GM06990 (cell line): ENCODE measurements at places on chromosomes 16 and 17.

GRCh38 chr17:29563816-29564215 is 3.0 kb downstream of the ABHD15 start:
- DNase-seq: no peak

- DNase-seq: no peak
Observed at GRCh38 chr17:2957631-2958286, 105.6 kb downstream of the OR1D5 start.

GRCh38 chr17:37543637-37544052 is 54.0 kb downstream of the DUSP14 start:
- no peak for DNase-seq

DNA sequence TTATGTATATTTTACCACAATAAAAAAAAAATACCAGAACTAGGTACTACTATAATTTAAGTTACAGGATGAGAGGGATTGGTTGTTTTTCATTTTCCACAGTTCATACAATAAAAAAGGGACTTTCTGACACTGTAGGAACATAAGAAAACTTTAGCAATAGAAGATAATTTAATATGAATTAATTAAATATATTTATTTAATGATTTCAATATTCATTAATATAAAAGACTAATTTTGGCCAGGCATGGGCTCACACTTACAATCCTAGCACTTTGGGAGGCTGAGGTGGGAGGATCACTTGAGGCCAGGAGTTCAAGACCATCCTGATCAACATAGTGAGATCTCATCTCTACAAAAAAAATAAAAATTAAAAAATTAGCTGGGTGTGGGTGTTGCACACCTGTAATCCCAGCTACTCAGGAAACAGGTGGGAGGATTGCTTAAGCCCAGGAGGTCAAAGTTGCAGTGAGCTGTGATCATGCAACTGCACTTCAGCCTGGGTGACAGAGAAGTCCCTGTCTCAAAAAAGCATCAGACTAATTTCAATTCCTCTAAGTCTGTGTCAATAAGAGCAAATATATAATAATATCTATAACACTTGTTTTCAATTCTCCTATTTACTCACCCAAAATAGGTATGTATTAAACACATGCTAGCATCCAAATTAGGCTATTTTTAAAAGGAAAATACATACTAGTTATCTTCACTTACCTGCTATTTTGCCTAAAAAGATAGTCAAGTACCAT is 79.6 kb downstream of the BRIP1 start:
- peak; percentile 31 for DNase-seq

DNA sequence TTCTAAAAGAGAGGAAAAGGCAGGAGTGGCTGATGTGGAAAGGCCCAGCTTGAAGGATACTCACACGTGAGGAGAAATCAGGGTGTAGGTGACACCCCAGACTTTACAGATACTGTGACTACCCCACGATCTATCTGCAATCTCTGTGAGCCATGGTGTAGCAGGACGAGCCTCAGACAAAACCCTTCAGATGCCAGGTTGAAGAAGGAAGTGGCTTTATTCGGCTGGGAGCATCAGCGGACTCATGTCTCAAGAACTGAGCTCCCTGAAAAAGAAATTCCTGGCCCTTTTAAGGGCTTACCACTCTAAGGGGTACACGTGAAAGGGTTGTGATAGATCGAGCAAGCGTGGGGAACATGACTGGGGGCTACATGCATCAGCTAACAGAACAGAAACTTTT is 4.7 kb upstream of the SLC6A4 start:
- DNase-seq: no peak

DNA sequence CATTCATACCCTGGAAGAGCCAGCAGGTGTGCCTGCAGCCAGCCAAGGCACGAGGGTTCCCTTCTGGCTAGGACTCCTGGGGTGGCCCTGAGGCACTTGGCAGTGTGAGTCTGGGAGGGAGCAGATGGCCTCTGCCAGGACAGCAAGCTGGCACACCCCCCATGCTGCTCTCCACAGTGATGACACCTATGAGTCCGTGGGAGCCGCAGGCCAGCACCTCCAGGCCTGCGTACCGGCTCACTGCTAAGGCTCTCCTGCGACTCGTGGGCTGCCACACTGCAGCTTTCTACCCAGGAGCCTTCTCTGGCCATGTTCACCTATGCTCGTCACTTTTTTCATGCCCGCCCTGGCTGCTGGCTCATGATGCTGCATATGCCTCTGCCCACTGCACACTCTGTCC is 68.1 kb downstream of the NDEL1 start:
- DNase-seq: no peak

GRCh38 chr16:56351481-56351880 is 73.9 kb downstream of the AMFR start:
- no peak for DNase-seq

GRCh38 chr17:59027750-59028149 is 78.9 kb downstream of the TRIM37 start:
- no peak for DNase-seq

DNA sequence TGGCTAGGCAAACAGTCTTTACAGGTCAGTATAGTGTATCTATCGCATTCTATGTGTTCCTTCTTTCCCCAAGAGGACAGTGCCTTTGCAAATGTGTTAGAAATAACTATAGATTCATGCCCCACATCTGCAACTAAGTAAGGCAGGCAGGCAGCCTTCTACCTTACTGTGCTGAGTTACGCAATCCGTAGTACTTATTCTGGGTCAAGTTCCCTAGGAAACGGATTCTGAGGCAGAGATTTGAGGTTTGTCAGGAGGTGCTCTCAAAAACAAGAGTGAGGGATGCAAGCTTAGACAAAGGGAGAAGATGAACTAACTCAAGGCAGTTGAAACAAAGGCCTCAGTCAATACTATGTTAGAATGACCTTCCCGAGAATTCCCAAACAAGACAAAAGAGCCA is 12.7 kb upstream of the ANKFY1 start:
- no peak for DNase-seq

DNA sequence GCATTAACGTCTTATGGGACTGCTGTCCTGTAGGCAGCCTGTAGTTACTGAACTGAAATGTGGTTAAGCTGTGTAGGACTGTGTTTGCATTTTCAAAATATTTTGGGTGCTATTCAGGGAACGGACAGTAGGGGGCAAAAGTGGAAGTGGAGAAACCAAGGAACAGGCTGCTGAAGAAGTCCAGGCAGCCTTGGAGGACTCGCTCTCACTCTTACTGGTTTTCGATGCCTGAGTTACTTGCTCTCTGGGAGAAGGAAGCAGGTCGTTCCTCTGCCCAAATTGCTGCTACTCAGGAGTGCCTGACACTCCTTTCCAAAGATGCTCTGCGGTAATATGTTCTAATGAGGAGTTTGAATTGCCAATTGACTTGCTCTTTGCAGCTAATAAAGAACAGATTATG is 64.5 kb upstream of the RBFOX1 start:
- no peak for DNase-seq

DNA sequence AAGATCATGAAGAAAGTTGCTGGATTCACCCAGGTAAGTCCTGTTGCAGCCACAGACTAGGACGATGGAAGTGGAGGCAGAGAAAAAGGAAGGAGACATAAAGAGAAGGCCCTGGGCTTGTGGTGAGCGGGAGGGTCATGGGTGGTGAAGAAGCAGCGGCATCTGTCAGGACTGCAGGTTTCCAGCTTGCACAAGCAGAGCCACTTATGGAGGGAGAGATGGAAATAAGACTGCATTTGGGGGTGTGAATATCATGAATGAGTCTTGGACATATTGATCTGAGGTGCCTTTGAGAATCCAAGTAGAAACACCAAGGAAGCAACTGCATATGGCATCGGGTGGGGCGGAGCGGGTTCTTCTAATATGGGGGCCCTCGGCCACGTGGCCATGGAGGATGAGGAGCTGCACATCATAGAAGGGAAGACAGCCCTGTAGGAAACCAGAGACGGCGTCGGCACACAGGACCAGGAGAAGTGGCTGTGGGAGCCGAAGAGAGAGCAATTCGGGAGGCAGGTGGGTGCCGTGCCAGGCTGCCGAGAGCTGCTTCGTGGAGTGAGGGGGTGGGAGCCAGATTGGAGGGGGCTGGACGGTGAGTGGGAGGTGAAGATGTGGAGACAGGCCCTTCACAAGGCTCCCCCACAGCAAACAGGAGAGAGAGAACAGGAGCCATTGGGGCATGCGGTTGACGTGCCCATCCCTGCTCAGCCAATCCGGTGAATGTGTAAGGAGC is 243.5 kb downstream of the GSG1L start:
- DNase-seq: no peak

- DNase-seq: no peak
Observed at GRCh38 chr16:24686678-24687077, 42.8 kb upstream of the TNRC6A start.

DNA sequence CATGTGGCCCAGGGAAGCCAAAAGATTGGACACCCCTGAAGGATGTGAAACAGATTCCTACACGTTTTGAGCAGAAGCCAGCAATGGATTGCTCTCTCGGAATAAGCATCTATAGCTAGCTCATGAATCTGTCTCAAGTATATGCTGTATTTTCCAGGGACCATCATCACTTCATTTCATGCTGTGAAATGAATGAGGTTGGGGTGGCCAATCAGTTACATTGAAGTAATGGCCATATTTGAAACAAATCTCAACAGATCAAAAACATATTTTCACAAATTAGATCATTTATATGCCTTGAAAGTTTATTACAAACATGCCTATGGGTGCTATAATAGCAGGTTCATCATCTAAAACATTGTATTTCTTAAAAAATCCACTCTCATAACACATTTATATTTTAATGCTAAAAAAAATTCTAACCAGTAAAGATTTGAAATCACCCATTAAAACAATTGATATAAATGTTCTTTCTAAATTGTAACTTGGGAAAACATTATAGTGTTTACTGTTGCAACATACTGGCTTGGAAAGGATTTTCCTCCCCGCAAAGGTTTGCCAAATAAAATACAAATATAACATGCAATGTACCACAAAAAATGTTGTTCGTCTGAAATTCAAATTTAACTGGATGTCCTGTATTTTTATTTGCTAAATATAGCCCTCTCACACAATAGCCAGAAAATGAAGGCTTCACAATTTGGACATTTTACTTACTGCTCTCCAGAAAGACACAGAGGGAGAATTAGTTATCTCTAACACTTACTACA is 743.6 kb downstream of the KCNJ2 start:
- no peak for DNase-seq

GRCh38 chr16:47284999-47285398 is 141.3 kb upstream of the NETO2 start:
- no peak for DNase-seq

DNA sequence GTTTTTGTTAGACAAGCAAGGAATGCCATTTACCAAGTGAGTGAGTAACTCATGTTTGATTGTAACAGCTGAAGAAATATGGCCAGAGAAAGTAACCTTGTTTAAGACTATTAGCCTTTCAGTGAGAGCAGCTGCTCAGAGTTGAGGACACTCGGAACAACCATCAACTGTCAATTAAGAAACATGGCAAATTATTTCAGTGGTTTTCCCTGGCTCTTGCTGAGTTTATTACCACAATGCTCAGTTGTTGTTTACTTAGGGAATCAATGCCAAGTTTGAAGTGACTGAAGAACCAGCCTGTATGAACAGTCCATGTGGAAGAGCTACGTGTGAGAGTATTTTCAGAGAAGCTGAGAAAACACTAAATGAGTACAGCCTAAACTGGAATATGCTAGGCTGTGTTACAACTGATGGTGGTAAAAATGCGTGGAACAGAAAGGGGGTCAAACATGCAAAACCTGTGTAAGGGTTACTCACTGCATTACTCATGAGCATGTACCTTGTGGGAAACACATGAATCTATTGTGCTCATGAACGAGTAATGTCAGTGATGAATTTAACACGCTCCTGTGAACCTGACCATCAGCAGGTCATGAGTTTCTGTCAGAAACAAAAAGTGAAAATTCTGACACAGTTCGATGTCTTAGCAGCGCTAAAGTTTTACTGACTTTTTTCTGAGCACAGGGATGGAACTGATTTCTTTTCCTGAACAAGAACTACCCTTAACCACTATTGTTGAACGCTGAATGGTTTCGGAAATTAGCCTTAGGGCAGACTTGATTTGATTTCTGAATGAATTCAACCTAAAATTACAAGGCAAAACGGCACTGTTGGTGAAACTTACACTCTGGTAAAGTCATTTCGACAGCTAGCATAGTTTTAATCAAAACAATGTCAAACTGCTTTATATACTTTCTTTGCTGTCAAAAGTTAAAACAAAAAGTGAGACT is 33.5 kb downstream of the GNA13 start:
- DNase-seq: peak; percentile 80

DNA sequence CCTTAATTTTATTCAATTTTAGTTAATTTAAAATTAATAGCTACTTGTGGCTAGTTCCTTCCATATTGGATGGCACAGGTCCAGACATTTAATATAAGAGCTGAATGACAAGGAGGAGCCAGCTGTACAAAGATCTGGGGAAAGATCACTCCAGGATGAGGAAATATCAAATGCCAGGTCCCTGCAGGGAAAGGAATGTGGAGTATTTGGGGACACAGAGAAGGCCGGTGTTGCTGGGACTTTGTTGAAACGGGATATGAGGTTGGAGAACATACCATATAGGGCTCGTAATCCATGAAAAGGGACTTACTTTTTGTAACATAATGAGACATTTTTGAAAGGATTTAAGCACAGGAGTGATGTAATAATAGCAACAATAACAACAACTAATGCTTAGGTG is 426.8 kb downstream of the HS3ST4 start:
- DNase-seq: no peak

DNA sequence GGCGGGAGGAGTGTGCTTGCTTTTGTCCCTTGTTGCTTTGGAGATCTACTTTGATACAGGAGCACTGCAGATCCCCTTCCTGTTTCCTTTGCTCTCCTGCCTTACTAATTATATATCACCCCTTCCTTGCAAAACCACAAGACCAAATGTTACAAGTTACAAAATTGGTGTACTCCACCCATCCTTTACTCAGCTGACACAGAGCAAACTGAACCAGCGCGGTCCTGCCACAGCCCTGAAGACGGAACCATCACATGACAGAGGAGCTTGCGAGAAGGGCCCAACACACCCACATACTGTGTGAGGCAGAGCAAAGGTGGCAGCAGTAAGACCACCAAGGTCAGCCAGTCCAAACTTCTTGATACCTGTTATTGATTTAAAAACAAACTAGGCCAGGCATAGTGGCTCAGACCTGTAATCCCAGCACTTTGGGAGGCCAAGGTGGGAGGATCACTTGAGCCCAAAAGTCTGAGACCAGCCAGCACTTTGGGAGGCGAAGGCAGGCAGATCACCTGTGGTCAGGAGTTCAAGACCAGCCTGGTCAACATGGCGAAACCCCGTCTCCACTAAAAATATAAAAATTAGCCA is 33.2 kb downstream of the CYTH1 start:
- DNase-seq: peak; percentile 61

DNA sequence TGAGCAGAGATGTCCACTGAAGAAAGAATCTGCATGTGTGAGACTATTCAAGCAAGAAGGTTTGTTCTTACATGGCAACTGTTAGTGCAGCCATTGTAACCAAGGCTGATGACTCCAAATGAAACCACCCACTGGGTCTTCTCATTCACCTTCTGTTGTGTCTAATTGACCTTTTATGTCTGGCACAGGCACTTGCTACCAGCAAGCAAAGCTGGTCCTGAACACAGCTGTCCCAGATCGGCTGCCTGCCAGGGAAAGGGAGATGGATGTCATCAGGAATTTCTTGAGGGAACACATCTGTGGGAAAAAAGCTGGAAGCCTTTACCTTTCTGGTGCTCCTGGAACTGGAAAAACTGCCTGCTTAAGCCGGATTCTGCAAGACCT is 3.6 kb downstream of the CDC6 start:
- no peak for DNase-seq
